Ecto neural progenitor cell (in vitro differentiated cells): ENCODE measurements at places on chromosomes 1 and 21.

- no peak for DNase-seq
These were observed 55.6 kb downstream of the KLHDC7A start for GRCh38 chr1:18536356-18536755.

DNA sequence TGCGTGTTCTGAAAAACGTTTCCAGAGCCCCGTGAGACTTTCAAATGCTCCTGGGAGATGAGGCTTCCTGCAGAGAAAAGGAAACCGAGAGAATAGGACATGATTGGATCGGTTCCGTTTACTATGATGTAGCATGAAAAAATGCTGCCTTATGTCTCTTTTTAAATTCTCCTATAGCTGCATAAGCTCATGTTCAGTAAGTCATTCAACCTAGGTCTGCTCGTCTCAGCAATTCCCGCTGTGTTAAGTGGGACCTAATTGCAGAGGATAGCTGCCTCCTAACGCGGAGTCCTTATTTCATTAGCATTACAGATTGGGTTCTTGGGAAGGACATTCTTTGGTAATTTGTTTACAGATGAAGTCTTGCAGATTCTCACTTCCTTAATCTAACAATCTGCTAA lies 165.3 kb downstream of the GALNT2 start:
- DNase-seq, result no peak

DNA sequence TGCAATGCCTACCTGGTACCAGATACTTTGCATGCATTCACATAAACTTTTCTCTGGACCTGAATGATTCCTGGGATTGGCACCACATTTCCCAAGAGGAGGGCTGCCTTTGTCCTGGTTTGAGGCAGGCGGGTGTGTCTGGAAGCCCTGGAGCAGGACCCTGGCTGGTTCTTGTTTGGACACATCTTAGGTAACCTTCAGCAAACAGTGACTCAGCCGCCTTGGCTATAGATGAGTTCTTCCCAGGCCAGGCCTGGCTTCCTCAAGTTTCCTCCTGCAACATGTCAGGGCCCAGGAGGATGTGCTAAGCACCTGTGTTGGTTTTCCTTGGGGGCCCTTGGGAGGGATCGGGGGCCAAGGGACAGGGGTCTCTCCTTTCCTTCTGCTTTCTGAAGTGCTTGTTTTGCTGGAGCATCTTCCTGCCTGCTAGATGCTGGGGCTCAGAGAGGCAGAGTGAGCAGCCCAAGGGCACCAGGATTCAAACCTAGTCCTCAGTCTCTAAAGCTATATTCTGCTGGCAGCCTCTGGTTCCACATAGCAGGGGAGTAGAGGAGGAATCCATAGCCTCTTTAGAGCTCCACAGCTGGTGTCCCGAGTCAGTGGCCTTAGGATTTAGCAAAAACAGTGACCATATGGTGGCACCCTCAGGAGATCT lies 38.2 kb downstream of the PAX7 start:
- no peak for DNase-seq

DNA sequence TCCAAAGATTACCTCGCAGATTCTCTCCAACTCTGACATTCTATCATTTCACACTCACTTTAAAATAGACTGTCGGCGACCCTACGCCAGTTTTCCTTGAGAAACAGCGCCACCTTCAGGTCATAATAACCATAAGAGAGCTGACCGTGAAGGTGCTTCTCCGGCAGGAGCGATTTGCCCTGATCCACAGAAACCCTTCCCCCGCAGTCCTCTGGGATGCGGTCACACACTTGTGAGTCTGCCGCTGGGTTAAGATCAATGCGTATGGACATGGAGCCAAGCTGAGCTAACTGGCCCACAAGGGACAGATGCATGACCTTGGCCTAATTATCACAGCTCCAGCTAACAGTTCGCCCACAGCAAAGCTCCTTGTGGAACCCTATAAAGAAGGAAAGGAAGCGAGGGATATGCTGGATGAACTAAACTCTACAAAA lies 32.8 kb upstream of the IFNAR2 start:
- DNase-seq, result peak; percentile 80

DNA sequence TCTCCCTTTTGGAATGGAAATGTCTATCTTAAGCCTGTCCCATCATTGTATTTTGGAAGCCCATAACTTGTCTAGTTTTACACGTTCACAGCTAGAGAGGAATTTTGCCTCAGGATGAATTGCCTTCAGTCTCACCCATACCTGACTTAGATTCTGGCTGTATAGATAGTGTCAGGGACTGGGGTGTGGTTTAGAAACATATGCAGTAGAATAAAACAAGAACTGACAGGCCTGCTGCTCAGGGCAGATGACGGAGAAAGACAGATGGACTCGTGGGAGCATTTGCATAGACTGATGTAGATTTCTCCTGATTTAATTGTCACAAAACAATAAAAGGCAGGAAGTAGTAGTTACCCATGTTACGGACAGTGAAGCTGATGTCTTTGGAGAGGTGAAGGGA lies 166.7 kb downstream of the UCK2 start:
- DNase-seq, result no peak

DNA sequence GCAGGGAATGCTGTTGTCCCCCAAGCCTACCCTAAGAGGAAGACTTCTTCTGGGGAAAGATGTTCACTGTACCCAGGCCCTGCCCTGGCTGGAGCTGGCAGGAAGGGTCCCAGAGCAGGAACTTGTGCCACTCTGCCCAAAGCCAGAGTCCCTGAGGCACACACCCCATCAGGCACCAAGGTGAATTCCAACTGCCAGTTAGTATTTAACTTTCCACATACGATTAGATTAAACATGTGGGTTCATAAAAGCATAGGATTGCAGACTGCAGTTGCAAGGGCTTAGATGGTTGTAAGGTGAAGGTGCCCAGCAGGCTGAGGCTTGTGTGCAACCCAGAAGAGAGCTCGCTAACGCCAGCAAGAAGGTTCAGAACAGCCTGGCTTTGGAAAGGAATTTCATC lies at the start of gene KCNE2:
KCNE2 (plus strand) TSS at position 274 of the 400 bp plus-strand sequence. CDS start 6,473 bp downstream, outside the sequence.
- no peak for DNase-seq

DNA sequence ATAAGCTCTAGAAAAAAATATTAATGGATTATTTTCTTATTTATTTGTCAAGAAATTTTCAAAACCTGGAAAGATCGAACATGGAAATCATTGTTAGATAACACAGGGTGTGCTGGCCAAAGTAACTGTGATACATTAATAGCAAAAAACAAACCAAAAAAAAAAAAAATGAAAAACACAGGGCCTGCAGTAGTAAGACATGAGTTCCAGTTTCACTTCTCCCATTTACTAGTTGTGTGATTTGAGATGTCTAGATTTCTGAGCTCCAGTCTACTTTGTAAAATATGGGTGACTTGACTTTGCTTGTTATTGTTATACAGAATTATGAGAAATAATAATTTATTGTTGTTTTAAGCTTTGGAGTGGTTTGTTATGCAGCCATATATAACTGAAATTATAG lies 13.6 kb downstream of the FAM177B start:
- DNase-seq, result no peak

DNA sequence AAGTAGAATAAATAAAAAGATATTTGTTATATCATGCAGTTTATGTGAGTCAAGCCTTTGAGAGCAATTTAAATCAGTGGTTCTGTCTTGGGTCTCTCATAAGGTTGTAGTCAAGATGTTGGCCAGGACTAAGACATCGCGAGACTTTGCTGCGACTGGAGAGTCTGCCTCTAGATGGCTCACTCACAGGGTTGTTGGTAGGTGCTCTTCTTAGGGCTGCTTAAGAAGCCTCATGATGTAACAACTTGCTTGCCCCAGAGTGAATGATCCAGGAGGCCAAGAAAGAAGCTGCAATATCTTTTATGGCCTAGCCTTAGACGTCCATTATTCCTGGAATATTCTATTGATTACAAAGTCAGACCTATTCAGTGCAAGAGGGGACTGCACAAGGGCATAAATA lies 73.1 kb upstream of the CACHD1 start:
- DNase-seq, result no peak
